ENCODE measurements at places on chromosomes 6 and 20.
A peak's percentile ranks its signal among the peaks of the same experiment; 100 is the strongest.

GRCh38 chr6:99602520-99603420 is 3.9 kb upstream of the PRDM13 start:
- DNase-seq: no peak

- DNase-seq: no peak
These were observed 130.3 kb downstream of the GRM4 start for GRCh38 chr6:34015586-34015985.

DNA sequence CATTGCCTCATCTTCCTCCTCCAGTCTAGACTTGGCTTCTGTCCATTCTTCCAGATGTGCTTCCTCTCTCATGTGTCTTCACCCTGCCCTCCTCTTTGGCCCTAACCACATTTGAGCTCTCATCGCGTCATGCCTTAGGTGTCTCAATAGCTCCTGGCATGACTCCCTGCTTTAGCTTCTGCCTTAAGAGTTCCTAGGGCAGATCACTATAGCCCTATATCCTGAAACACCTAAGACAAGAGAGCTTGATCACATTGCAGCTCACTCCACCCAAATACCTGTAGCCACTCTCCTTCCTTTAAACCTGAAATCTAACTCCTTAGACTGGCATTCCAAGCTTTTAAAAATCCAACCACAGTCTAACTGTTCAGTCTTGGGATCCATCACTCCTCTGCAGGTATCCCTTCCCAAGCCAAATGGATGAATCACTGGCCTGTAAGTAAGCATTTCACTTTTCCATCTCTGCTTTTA is 69.0 kb upstream of the STXBP5 start:
- DNase-seq: peak; percentile 100

DNA sequence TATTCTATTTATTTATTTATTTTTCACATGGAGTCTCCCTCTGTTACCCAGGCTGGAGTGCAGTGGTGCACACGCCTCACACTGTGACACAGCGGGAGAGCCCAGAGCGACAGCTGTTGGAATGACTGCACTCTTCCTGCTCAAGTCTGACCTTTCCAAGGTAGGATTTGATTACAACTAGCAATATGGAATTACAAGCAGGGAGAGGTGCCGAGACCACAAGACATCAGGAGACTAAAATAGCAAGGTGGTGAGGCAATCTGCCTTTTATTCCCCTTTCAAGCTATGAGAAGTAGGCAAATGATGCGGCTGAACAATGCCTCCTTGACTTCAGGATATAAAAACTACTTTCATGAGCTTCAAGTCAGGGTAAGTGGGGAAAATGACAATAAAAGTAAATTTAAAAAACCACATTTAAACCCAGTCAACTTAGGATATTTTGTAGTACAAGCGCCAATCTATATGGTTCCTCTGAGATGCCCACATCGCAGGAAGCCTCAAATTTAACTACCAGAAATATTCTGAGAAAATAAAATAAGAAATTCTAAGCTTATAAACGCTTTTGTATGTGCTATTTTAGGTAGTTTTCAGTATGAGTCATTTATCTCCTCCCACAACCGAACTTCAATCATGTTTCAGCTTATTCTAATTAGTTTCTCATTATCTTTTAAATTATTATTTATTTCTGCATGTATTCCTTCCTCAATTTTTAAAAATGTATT is 146.9 kb upstream of the SGK1 start:
- no peak for DNase-seq

DNA sequence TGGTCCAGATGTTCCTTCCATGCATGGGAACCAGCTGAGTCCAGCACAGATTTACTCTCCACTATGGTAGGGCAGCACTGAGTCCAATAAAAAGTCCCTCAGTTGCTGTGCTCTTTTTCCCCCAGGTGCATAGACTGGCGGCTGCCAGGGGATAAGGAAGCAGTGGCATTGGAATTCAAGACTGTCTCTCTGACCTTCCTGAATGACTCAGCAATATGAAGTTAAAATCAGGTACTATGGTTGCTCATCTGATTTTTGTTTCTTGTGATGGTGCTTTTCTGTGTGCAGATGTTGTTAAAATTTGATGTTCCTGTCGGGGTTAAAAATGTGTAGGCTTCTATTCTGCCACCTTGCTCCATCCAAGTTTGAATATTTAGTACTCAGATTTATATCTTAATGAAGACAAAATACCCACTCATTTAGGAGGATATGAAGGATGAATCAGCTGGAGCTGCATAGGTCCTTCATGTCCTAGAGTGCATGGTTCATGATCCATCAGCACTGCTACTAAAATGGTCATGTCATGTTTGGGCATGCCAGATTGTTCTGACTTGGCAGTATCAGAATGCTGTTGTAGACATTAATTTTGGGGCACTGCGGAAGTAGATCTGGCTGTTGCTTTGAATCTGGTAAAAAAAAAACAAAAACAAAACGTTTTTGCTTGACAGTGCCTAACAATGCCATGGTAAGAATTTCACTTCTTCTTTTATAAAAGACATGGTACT is 321.2 kb upstream of the MAP3K7 start:
- no peak for DNase-seq

DNA sequence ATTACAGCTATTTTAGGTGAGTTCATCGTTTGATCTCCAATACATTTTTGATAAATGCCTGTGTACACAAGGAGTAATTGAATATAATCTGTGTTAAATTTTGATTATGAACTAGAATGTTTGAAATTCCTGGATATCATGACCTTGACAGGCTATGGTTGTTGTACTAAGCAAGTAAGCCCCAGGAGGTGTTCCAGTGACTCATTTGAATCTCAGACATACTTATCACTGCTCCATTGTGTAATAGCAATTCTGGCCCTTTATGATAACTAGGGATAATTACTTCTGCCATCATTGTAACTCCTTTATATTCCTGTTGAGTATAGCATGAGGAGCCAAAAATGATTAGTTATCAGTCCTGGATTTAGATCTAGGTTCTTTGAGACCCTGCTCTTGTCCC is 1424.6 kb upstream of the ADGRB3 start:
- DNase-seq: no peak

DNA sequence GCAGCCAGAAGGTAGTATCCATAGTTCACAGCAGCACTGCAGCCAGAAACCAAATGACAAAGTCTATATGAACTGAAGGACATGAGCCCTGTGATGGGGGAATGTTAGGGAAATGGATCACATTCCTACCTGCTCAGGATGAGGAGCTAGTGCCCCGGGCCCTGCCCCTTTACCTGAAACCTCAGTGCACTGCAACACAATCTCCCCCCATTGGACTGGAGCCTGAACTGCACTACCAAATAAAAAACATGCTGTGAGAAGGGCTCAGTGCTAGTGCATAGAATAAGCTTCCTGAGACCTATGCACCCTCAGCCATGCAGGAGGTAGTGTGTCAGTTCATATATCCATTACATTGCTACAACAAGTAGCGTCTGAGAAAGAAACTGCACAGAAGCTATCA is 477.8 kb downstream of the HACE1 start:
- DNase-seq: no peak

- peak; percentile 64 for DNase-seq
These were observed 64.9 kb upstream of the ARHGAP18 start for GRCh38 chr6:129774697-129775447.

GRCh38 chr6:25889877-25890853 is 16.1 kb upstream of the SLC17A3 start:
- DNase-seq: peak; percentile 75

DNA sequence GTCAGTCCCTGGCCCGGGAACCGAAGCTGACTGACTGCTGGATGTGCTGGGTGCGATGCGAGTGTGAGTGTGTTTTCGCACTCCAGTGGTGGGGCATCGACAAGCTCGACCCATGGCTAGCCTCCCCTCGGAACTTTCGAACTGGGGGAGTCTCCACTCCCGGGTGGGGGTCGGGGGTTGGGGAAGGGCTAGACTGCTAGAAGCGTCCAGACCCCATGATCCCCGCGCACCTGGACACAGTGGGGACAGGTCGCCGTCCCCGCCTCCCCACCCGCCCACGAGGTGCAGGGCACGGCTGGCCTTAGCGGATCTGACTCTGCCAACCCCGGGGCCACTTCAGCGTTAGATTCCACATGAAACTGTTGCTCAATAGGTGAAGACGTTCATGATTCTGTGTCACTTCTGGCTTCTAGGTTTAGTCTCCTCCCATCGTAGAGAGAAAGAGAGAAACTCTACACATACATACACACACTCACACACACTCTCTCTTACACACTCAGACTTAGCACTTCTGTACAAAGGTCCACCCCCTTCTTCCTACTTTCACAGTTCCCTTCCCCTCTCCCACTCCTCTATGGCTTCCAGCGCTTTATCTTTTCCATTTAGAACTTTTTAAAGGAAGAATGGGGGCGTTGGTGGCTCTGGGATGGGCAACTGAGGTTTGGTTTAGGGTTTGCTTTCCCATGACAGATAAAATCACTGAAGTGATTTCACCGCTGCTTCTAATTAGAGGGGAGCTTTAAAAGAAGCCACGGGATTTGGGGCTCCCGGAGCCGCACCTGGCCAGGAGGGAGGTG is 5.1 kb upstream of the TFAP2A start:
- no peak for DNase-seq

DNA sequence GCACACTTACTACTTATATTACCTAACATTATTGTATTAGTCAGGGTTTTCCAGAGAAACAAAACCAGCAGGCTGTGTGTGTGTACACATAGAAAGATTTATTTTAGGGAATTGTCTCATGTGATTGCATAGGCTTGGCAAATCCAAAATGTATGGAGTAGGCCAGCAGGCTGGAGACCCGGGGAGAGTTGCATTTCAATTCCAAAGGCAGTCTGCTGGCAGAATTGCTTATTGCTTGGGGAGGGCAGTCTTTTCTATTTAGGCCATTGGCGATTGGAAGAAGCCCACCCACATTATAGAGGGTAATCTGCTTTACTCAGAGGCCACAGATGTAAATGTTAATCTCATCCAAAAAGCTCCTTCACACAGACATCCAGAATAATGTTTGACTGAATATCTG is 157.0 kb downstream of the ADGRG6 start:
- no peak for DNase-seq

GRCh38 chr20:34951652-34952051 is 4.0 kb downstream of the GSS start:
- DNase-seq: no peak

- DNase-seq: peak; percentile 36
These were observed 7.4 kb upstream of the BPIFA3 start for GRCh38 chr20:33209789-33210188.

DNA sequence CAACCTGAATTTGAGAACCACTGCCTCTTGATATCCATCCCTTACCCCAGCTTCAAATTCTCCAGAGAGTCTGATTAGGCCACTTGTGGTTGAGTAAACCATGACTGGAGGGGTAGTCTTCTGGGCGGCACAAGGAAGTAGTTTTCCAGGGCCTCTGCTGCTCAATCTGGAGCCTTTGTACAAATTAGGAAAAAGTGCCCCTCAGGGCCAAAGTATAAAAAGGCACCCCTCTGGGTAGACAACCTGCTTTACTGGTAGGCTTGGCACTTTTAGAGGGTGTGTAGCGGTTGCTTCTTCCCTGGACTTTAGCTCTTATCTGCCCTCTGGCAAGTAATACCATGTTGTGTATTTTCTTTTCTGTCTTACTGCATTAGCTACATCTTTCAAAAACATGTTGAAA is 32.9 kb upstream of the RPL7L1 start:
- DNase-seq: no peak

DNA sequence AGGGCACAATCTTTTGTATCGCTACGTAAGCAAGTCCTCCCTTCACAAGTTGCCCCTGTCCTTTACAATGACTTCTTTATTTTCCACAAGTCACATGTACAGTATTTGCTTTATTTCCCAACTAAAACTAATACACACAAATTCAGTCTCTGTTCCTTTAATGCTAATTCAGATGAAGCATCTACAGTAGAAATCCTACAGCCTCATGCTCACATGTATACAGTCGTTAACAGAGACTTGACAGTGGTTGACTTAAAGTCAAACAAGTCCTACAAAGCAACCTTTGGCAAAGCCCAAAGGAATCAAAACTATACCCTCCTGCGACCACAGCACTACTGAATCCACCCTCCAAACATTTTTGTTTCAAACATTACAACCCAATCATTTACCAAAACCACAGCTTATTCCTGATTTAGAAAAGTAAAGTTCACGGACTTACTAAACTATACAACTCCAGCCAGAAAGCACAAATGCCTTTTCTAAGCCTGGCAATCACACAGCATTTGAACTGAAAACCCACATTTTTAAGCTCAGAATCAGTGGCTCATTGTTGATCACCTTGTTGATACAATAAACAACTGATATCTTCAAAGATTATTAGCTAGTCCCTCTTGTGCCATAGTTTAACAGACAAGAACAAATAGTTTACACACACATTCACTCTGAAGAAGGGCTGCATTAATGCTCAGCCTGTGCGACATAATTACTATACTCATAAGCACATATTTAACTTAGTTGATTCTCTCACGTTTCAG is 70.9 kb upstream of the NHSL1 start:
- DNase-seq: no peak

GRCh38 chr20:3328501-3328900 is 79.0 kb downstream of the DNAAF9 start:
- DNase-seq: no peak

DNA sequence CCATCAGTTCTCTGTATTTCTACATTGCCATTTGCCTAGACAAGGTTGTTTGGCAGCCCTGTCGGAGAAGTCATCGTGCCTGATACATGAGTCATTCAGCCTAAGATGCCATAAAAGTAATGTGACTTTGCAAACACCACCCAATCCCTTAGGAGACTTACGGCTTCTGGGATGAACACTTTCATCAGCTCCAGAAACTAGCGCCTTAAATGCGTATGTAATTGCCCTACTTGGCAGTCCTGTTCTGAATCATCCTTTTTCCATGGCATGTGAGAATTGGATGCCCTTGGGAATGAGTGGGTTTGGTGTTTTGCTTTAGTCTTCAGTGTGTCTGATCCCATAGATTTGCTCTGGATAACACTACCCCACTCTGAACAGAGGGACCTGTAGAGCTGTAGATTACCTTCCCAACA is 158.5 kb downstream of the SASH1 start:
- no peak for DNase-seq

DNA sequence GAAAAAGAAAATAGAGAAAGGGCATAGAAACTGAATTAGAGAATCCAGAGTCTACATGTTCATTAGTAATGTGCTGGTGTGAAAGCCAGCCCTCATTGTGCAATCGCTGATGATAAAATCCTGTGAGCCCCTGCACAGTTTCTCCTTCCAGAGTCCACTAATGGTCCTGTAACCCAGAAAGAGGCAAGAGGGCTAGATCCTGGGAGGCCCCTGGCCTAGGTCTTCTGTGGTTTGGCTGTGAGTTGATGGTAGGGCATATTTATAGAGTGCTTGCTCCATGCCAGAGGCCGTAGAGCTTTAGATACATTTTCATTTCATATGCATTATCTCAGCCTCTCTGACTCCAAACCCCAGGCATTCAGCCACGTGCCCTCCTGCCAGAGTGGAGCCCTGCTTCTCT is 94.9 kb upstream of the MTHFD1L start:
- DNase-seq: no peak

- DNase-seq: no peak
These were observed at the start of gene SLC17A4 for GRCh38 chr6:25754535-25754934. SLC17A4 (plus strand) TSS chr6:25754742; CDS start chr6:25761963, 7,221 bp downstream.

- DNase-seq: no peak
These were observed 643.8 kb upstream of the AGPAT4 start for GRCh38 chr6:161917645-161918044.

GRCh38 chr6:134347885-134348805 is 30.2 kb upstream of the SGK1 start:
- no peak for DNase-seq

GRCh38 chr6:93213028-93213427 is 206.3 kb downstream of the EPHA7 start:
- no peak for DNase-seq

Data from AML-193 (cell line).